NCI-H69 (cell line): ENCODE measurements at places on chromosomes 5 and 9.

DNA sequence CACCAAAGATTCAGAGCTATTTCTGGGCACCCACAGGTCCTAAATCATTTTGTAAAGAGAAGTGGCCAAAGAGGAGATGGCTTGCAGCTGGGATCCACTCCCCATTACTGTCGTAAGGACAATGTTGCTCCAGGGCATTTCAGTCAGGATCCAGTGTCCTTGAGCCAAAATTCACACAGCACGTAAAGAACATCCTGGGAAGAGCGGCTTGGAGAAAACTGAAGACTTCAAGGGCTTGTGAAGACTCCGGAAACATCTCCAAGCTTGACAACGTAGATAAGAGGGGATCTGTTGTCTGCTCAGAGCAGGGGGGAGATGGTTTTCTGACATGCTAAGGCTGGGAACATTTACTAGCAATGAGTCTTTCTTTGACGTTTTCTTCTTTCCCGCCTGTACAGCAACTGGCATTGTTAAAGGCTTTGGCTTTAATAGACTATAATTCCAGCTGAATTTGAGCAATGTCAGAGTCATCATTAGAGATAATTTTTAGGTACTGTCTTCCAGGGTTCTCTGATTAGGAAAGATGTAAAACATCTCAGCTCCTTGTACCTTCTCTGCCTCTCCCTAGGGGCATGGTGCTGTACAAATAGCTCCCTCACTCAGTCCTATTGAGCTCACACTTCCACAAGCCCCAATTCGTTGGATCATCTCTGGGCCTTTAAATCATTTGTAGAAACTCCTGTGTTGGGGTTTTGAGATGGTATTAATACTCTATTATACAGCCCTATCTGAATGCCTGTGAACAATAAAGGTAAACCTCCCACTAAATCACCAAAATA lies 39.7 kb downstream of the EGFLAM start:
- DNase-seq = no peak

- DNase-seq = no peak
Measured at GRCh38 chr9:129933185-129934040, 98.2 kb downstream of the USP20 start.

DNA sequence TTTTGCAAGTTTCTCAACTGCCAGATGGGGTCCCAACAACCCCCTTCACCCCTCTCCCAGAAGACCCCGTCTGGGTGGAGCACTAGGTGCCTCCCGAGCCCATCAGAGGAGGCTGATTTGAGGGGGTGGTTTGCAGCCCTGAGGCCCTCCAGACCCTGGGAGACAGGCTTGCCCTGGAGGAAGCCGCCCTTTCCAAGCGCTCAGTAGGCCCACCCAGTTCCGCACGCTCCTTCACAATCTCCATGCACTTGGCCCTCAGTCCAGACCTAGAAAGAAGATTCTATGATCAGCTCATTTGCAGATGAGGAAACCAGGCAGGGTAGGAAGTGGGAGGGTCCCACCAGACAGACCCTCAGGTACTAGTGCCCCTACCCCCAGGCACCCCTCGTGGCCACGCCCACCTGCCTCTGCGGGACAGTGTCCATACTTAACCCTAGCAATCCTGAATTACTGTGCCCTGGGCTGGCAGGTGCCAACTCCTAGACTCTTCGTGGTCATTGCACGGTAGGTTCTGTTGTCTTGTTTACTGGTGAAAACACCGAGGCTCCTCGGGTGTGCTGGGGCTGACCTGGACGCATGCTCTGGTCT lies 22.3 kb downstream of the OR2V1 start:
- no peak for DNase-seq

DNA sequence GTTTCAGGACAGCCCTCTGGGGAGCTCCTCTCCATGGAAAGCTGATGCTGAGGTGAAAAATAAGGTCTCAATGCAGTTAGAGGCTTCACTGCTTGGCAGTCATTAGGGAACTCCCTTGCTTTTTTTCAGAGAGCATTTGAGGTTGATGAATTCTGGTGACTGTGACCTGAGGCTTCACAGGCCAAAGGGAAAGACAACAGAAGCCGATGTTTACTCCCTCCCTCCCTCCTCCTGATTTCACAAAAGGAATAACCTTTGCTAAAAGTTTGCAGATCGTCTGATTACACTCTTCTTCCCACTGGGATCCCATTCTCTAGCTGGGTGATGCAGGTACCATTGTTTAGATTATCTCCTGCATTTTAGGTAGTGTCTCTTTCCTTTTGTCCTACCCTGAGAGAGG lies 329.4 kb downstream of the KIF4B start:
- peak; percentile 76 for DNase-seq

DNA sequence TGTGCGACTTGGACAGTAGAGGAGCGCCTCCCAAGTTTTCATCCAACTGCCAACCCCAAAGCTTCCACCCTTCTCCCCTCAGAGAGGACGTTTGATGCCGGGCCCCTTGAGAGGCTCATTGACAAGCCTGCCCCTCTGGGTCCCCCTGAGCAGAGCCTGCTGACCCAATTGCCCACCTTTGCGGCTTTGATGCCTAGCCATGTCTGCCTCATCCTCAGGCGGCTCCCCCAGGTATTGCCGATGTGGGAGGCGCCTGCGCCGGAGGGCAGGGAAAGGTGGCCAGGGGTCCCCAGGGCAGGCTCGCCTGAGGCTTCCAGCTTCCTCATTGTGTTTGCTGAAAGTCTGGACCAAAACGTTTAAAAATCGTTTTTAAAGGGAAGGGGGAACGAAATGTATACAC lies 1.4 kb downstream of the ODF2 start:
- peak; percentile 78 for DNase-seq

GRCh38 chr5:62199792-62200716 lies 106.0 kb upstream of the KIF2A start:
- peak; percentile 18 for DNase-seq

- no peak for DNase-seq
Measured at GRCh38 chr5:41736641-41737040, 133.6 kb downstream of the OXCT1 start.

DNA sequence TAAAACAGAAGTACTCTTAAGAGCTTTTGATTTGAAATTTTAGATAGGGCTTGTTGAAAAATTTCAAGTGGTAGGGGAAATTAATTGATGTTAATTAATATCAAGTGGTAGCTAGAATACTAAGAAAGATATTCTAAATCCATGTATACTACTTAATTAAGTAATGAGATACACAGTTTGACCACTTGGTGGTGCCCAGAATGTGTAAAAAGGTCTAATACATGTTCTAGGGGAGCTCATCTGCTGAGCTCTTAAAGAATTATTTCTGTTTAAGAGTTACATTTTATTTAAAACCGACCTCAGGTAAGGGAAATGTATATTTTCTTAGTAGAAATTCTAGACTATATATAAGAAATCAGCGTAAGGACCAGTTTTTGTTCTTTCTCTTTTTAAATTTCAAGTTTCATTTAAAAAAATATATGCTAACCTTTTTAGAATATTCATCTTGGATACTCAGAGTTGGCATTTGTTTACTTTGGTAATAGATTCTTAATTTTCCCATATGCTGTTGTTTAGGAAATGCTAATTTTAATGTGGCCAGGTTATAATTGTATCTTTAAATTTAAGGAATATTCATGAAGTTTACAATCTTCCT lies 61.5 kb downstream of the LNPEP start:
- peak; percentile 77 for DNase-seq

DNA sequence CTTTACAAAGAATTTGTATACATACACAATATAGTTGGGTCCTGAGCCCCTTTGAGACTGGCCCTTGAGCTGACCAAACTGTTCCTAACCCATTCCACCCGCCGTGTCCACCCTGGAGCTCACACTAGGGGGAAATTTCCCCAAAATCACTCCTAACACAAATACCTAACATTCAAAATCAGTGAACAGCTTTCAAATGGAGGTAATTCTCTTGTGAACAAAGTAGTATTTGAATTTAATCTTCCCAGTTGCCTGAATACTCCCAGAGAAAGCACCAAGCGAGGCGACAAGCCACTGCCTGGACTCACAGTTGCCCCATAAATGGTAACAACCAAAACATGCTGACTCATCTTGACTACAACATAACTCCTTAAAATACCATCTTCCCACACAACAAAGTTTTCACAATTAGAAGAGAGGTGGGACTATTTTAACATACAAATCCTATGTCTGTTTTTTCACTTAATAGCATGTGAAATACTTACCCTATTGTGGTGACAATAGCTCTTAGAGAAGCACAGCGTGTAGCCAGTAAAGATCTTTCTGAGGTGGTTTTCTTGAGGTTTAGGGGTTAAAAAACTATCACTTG lies 31.7 kb upstream of the SCAMP1 start:
- DNase-seq = no peak
